ENCODE measurements at places on chromosomes 4 and X.

GRCh38 chrX:125505207-125505606 is 185.5 kb downstream of the TEX13C start:
- DNase-seq: no peak

- no peak for DNase-seq
These were observed 455.1 kb upstream of the CTSO start for GRCh38 chr4:156408749-156409148.

DNA sequence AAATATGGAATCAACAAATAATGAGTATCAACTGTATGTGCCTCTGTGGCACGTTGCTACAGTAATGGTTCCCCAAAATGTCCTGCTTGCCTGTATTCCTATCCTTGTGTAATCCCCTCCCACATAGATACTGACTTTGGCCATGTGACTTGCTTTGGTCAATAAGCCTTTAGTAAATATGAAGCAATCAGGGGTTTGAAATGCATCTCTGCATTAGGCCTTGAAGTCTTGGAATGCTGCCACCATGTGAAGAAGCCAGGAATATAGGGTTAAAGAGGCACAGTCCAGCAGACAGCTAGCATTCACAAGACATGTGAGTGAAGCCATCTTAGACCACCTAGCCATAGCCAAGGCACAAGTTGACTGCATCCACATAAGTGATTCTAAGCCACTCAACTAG is 190.9 kb downstream of the GABRB1 start:
- DNase-seq: no peak

DNA sequence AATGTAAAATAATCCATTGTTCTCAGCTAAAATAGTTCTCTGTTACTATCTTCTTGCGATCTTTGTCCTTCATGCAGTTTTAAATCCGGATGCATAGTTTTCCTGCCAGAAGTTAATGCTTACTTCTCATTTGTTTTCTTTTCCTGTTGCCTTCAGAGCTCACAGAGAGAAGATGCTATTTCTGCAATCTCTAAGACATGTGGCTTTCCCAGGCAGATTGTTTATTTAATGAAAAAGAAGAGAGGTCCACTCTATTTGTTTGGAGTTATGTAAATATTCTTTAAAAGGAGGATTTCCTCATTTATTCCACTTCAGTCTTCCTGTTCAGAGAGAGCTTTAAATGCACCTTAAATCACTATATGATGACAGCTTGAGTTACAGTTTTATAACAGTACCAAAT is 39.3 kb upstream of the HPGD start:
- DNase-seq: no peak

GRCh38 chrX:65643531-65644052 is 23.9 kb upstream of the MSN start:
- no peak for DNase-seq

GRCh38 chr4:155288999-155289398 is 80.6 kb downstream of the NPY2R start:
- DNase-seq: no peak

- DNase-seq: no peak
These were observed 145.8 kb downstream of the PRKX start for GRCh38 chrX:3567686-3568085.

DNA sequence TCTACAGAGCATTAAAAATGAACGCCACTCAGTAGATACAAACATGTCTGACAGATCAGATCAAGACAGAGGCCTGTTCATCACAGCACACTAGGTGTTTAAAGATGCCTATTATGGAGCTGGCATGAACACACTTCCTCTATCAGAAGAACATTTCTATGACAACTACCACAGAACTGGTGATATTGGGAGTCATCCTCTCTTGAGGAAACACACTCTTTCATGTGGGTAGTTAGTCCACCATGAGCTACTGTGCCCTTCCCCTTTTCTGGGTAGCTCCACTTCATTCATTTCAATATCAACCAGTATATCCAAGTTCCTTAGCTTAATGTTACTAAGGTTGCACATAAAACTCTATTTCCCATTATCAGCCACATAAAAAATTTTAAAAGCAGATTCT is 46.7 kb downstream of the MAOB start:
- DNase-seq: no peak
